Nephron progenitor cell (in vitro differentiated cells): ENCODE measurements at places on chromosomes 5 and 9.

DNA sequence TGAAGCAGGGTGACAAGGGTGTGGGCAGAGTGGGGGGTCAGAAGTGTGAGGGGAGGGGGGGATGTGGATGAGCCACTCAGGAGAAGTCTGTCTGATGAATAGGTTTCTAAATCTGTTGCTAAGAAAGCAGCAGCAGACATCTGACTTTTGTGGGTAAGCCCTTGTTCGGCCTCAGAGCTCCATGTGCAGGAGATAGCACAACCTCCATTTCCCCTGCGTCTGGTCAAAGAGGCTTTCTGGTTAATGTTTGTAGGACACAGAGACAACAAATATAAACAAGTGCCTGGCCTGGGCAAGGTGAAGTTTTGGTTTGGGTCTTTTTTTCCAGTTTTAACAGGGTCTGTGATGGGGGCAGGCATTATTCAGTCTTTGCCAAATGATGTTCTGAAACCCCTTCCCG lies 57.0 kb upstream of the GNE start:
- no peak for DNase-seq

DNA sequence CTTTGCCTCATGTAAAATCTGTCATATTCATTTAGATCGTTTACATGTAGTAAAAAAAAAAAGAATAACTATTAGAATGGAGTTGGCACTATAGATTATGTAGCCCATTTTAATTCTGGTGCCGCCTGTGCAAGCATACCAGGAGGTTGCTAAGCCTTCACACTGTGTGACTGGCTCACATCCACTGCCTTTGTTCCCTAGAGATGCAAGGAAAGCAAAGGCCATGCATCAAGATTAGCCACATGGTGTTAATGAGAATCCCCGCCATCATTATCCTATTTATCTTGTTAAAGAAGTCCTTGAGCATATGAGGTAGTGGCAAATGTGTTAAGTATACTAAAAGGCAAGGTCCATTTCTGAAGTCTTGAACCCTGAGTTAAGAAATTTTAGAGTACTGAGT lies 279.6 kb downstream of the RFX3 start:
- no peak for DNase-seq

- DNase-seq, result no peak
Measured at GRCh38 chr9:15743512-15743911, 190.7 kb downstream of the CCDC171 start.

DNA sequence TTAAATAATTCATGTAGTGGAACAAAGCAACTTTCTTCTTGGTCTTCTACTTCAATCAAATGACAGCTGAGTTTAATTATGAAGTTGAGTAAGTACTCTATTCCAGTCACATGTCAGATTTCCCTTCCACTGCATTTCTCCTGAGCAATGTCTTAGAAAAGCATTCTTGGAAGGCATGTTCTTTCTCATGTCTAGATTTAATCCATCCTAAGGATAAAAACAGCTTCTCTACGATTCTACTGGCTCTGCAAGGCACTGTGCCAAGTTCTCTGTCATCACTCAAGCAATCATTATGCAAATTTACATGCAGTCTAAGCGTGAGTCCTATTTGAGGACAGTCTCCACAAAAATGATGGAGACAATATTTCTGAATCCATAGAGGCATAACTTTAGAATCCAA lies 142.4 kb downstream of the YIPF5 start:
- no peak for DNase-seq

DNA sequence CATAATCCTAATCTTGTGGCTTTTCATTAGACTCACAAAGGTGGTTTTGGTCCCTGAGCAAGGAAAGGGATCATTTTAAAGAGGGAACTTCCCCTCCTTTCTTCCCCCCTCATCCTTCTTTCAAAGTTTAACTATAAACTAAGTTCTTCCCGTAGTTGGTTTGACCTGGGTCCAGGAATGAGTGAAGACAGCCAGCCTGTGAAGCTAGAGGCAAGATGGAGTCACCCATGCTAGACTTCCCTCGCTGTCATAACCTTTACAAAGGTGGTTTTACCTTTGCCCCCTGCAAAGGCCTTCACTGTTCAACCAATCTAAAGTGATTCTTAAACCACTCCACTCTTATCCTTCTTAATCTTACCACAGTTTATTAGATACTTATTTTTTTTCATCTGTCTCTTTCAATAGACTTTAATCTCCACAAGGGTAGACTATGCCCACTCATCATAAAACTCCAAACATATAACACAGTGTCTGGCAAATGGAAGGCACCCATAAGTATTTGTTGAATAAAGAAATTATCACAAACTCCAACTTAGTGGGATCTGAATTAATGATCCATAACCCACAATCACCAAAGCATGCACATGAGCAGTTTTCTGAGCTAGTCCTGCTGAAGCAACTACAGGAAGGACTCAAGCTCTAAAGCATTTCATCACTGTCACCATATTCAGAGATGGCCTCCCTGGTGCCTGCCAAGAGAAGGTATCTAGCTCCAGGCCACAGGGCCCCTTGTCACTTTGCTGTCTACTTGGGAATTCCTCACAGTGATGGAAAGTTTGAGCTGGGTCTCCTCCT lies 369.0 kb downstream of the SPOCK1 start:
- no peak for DNase-seq

DNA sequence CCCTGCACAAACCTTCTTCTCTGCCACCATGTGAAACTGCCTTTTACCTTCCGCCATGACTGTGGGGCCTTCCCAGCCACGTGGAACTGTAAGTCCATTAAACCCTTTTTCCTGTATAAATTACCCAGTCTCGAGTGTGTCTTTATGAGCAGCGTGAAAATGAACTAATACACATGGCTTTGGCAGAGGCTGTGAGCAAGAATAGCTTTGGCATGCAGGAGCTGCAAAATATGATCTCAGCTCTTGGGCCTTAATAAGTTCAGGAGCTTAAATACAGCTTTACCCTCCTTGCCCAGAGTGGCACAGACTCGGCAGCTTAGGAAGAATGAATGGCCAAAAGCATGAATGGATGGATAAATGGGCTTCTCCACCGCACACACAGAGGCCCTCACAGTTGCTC lies 15.7 kb upstream of the SLC36A1 start:
- no peak for DNase-seq

- no peak for DNase-seq
Measured at GRCh38 chr5:8295141-8295540, 426.2 kb downstream of the MTRR start.

DNA sequence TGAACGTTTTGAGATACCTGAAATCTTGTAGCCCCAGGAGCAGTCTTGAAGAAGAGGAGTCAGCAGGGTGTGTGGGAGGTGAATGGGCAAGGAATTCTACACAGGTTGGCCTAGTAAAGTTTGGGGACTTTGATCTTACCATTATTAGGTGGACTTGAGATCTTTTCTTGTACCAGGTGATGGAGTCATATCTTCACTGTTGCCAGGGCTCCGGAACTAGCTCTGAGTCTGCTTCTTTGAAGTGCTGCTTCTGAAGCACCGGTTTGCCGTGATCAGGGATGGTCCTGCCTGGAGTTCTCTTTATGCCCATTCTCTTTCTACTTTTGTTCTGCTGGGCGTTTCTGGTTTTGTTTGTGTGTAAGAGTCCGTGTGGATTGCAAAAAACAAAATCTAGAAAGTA lies 27.4 kb downstream of the RCL1 start:
- DNase-seq, result no peak

- no peak for DNase-seq
Measured at GRCh38 chr9:78958892-78959291, 612.9 kb upstream of the TLE4 start.

- no peak for DNase-seq
Measured at GRCh38 chr9:110602281-110602680, 22.7 kb upstream of the SVEP1 start.

GRCh38 chr9:81666123-81666522 lies 23.2 kb downstream of the TLE1 start:
- DNase-seq, result no peak

DNA sequence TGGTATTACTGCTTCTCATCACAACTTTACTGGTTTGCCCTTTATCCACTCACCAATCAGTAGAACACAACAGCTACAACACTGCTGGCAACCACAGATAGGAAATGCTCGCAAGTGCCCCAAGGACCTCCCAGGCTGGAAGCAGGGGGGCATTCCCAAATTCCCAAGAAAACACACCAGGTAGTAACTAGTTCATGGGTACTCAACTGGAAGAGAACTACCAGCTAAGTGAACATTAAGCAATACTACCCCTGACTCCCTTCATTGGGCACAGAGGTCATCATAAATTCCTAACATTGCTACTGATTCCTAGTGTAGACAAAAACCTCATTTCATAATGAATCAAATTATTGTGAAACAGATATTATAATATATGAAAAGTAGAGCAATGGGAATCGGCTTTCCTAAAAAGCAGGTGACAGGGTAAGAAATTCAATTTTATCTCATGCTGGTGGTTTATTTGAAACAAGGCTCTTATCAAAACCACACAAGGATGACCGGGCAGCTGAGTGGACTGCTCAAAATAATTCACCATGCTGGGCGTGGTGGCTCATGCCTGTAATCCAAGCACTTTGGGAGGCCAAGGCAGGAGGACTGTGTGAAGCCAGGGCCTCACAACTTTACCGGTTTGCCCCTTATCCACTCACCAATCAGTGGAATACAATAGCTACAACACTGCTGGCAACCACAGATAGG lies 81.6 kb downstream of the TLE1 start:
- no peak for DNase-seq

GRCh38 chr5:173670130-173670651 lies 53.7 kb upstream of the BOD1 start:
- DNase-seq, result no peak

GRCh38 chr5:125367702-125368101 lies 621.3 kb upstream of the ZNF608 start:
- no peak for DNase-seq

- DNase-seq, result no peak
Measured at GRCh38 chr5:82786748-82787147, 290.4 kb downstream of the TMEM167A start.

DNA sequence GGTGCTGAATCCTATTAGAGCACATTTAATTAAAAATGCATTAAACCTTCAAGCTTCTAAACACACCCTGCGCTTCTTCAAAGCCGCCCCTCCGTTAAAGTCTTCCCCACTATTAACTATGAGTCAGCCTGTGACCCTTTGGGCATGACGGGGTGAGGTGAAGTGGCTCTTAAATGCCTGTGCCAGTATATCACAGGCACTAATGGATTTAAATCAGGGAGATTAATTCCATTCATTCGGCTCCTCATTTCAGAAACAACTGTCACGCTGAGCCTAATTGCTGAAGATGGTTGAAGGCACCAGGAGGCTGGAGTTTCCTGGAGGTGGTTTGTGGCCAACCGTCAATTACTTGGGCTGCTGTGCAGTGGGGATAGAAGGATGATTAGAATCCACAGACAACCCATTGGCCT lies 192.6 kb upstream of the MSX2 start:
- DNase-seq, result no peak

DNA sequence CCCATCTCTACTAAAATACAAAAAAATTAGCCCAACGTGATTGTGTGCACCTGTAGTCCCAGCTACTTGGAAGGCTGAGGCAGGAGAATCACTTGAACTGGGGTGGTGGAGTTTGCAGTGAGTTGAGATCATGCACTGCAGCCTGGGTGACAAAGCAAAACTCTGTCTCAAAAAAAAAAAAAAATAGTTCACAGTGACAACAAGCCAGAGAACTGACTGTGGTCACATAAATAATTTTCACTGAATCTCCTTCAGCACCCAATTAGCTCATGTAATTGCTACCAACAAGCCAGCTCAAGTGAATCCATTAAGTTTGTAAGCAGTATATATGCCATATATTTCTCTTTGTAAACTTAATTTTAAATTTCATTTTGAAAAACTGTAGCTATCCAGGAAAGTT lies 14.5 kb upstream of the AFAP1L1 start:
- DNase-seq, result no peak

DNA sequence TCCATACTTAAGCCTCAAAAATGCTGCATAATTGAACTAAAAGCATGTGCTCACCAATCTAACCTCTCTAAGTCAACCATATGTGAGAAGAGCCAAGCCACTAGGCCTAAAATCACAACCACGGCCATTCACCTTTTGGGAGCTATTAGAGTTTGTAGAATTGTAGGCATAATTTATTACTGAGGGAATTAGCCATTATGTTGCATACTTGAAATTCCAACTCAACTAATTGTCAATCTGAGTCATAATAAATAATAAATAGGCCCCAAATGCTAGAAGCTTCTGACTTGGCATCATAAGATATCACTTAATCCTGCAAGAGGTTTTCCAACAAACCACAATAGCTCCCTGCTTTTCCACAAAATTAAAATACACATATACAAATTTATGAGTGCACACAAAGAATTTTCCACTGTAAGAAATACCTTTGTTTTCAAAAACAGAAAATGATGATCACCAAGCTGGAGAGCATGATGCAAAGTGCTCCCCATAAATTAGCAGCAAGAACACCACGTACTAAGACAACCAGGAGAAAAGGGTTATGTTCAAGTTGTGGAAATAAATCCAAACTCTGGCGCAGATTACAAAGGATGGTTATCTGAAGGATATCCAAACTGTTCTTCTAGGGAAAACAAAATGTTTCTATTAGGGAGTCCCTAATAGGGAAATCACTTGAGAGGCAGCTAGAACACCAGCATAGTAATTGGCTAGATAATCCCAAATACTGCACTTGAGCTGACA lies 250.0 kb upstream of the SLC30A5 start:
- DNase-seq, result no peak

DNA sequence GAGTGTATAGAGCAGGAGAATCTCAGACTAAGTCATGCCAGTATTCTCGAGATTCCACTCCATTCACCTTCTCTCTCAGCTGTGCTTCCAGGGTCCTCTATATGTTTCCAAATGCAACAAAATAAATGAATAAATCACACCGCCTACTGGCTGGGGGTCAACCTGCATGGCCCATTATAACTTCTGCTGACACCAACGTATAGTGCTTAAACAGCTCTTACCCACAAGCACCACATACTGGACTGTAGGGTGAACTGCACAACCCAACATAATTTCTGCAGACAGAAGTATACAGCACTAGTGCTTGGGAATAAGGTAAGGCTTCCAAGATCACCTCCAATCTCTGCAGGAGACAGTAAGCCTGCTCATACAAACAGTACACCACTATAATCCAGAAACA lies 33.1 kb upstream of the HTR4 start:
- DNase-seq, result peak; percentile 3

DNA sequence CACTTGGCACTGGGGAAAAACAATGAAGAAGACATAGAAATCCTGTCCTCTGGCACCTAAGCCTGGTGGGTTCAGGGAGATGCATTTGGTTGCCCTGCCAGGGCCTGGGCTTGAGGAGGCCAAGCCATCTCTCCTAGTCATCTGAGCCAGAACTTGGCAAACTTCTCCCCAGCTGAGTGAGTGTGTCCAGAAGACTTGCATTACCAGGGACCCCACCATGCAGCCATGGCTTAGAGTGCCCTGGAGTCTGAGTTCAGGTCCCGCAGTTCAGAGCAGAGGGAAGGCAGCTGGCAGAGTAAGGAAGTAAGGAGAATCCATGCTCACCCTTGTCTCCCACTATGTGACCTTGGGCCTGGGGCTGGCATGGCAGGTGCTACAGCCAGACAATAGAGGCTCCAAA lies 37.4 kb upstream of the FCN1 start:
- no peak for DNase-seq

GRCh38 chr9:130286072-130286770 lies 20.7 kb downstream of the HMCN2 start:
- no peak for DNase-seq

GRCh38 chr5:144024545-144024944 lies 145.9 kb downstream of the YIPF5 start:
- DNase-seq, result no peak

- no peak for DNase-seq
Measured at GRCh38 chr5:171092194-171092593, 216.9 kb upstream of the TLX3 start.

- DNase-seq, result peak; percentile 71
Measured at GRCh38 chr5:173329491-173330337, 1.5 kb upstream of the STC2 start.

GRCh38 chr9:128093011-128093410 lies 25.0 kb downstream of the SLC25A25 start:
- no peak for DNase-seq
